Activated naive CD8-positive, alpha-beta T cell treated with anti-CD3 and anti-CD28 coated beads, Interleukin-2, amount 50 U/mL, for 24 hours (primary cell): ENCODE measurements at places on chromosomes 1 and 21.

DNA sequence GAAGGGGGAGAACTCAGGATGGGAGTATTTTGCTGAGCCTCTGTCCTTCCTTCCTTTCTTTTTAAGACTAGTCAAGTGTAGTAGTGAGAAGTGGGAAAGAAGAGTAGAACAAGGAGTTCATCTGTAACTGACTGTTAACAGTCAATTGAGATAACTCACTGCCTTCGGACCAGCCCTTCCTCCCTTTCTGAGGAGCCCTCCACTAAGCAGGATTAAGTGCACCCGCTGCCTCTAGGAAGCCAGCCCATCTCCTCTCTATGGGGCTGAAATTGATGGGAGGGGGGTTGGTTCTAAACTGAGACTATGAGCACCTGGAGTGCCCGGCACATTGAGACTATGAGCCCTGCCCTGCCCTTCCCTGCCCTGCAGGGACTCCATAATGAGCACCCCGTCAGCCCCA lies 72.7 kb upstream of the TINAGL1 start:
- no peak for DNase-seq

DNA sequence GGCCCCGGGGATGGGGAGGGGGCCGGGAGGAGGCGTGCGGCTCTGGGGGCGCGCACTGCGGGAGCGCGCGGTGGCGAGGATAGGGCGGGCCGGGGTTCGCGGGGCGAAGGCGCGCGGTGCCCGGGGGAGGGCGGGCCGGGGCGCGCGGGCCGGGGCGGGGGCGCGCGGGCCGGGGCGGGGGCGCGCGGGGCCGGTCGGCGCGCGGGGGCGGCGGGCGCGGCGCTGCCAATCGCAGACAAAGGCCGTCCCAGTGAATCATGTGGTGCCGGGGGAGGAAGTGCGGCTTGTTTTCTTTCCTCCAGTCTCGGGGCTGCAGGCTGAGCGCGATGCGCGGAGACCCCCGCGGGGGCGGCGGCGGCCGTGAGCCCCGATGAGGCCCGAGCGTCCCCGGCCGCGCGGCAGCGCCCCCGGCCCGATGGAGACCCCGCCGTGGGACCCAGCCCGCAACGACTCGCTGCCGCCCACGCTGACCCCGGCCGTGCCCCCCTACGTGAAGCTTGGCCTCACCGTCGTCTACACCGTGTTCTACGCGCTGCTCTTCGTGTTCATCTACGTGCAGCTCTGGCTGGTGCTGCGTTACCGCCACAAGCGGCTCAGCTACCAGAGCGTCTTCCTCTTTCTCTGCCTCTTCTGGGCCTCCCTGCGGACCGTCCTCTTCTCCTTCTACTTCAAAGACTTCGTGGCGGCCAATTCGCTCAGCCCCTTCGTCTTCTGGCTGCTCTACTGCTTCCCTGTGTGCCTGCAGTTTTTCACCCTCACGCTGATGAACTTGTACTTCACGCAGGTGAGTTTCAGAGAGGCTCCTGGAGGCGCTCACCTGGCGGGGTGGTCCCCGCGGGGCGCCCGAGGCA lies at the start of gene GPR137B:
Gene GPR137B, plus strand, starts transcription at position 287 of the 851 bp plus-strand sequence. Its CDS starts 84 bp downstream, at position 371.
- DNase-seq, result peak; percentile 67

DNA sequence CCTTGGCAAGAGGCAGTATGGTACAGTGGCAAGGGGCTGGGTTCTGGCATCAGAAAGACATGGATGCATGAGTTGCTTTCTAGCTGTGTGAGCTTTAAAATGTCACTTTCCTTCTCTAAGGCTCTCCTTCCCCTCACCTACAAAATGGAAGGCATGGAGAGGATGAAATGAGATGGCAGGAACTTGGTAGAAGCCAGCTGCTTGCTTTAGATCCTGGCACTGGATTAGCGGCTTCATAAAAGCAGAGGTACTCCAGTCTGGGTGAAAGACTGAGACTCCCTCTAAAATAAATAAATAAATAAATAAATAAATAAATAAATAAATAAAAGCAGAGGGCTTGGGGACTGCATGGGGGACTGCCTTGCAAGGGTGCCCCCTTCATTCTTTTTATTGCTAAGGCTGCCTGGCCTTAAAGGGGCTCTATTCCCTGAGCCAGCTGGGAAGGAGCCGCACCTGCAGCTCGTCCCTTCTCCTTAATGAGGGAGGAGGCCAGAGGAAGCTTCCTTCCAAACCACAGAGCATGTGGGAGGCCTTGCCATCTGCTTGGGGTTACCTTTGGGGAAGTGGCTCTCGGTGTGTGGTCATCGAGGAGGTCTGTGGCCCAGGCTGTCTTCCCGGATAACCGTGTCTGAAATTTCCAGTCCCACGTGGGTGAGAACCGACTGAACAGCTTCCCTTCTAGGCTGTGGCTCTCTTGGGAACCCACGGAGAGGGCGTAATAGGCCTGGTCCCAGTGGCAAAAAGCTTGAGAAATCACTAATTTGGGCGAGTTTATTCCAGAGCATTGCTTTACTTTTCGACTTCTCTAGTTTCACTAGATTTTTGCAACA lies 2.0 kb upstream of the ATP13A2 start:
- no peak for DNase-seq

GRCh38 chr21:37199057-37199924 lies 67.8 kb downstream of the VPS26C start:
- no peak for DNase-seq

- no peak for DNase-seq
Measured at GRCh38 chr1:35564884-35565741, 7.5 kb downstream of the NCDN start.
